HS-5 (cell line): ENCODE measurements at places on chromosomes 16 and 17.

GRCh38 chr17:11943759-11944347 is 53.4 kb downstream of the ZNF18 start:
- DNase-seq, result no peak

- DNase-seq, result no peak
Observed at GRCh38 chr17:48460052-48460451, 30.0 kb upstream of the SKAP1 start.

DNA sequence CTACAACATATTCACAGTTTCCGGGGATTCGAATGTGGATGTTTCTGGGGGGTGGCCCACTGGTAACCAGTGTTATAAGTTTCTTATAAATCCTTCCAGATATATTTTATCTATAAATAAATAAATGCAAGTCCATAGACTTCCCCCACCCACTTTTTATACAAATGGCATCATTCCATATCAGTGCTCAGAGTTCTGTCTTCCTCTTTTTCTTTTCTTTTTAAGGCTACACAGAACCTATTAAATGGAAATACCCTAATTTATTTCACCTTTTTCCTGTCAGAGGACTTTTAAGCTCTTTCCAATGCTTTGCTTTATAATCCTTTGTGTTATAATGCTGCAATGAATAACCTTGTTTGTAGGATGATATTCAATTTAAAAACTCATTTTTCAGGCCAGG is 3.8 kb downstream of the LGALS9 start:
- no peak for DNase-seq

GRCh38 chr17:12431188-12431587 is 234.5 kb upstream of the MYOCD start:
- no peak for DNase-seq

DNA sequence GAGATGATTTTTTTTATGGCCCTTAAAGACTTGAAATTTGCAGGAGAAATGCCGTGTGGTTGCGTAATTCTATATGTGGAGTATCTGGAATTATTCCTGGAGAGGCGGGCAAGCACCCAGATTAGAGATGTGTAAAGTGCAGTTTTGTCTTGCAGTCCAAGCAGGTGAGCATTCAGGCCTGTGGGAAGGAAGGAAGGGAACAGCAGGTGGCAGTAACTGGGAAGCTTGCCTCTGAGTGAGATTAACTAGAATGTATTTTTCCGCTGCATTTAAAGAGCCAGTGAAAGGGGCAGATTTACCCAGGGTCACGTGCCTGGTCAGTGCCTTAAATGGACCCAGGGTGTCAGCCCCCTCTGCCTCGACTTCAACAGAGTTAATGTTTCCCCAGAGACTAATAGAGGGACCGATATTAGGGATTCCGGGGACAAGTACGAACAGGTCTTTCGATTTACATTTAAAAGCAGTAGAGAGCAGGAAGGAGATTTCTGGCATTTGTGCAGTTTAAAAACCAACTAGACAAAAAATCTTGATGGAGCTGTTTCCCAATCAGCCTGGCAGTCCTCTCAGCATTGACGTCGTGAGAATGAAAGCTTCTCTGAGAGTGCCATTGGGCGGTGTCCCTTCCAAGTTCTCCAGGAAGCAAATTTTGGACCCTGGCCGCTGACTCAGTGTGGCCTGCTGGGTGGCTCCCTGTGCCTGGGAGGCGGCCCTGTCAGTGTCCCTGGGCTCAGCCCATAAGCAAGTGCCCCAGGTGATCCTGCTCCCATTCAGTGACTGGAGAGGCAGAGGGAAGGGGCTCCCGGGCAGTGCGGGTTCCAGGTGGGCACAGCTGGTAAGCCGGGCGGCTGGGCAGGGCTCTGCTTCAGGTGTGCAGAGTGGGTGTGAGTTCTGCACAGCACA is 38.2 kb downstream of the KSR1 start:
- no peak for DNase-seq

DNA sequence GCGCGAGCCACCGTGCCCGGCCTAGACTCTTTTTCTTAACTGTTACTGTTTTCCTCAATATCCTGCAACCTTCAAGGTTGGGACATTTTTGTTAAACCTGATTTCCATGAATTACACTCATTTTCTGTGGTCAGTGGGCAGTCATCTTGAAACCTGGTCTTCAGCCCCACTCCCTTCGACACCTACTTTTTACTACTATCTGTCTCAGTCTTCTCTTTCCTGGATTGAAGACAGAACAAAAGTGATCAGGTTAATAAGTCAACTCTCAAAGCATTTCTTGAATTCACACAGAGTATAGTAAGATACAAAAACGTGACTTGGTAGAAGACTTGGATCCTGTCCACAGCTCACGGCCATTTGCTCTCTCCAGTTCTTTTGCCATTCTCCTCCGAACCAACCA is 6.1 kb downstream of the MINK1 start:
- DNase-seq, result no peak
